ENCODE measurements at places on chromosomes 7 and 10.

DNA sequence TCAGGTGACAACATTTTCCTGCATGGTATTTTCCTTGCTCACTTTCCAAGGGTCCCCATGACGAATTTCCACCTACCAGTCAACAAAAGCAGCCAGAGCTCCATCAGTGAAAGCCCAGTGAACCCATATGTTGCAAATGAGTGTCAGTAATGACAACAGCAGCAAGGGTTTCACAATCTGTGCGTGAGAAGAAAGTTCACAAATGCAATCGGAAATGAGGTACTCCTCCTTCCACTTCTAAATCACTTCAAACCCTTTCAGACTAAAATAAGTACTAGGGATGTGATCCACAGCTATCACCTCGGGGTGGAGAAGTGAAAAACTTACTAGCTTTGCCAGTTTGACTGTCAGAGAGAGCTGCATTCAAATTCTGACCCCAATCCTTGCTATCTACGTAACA is 55.6 kb upstream of the BET1 start:
- DNase-seq: no peak

GRCh38 chr7:32594965-32595490 is 99.7 kb downstream of the AVL9 start:
- DNase-seq: no peak

- no peak for DNase-seq
Observed at GRCh38 chr7:12683678-12684585, 3.5 kb upstream of the ARL4A start.

- DNase-seq: no peak
Observed at GRCh38 chr7:94160719-94161435, 156.7 kb upstream of the BET1 start.

DNA sequence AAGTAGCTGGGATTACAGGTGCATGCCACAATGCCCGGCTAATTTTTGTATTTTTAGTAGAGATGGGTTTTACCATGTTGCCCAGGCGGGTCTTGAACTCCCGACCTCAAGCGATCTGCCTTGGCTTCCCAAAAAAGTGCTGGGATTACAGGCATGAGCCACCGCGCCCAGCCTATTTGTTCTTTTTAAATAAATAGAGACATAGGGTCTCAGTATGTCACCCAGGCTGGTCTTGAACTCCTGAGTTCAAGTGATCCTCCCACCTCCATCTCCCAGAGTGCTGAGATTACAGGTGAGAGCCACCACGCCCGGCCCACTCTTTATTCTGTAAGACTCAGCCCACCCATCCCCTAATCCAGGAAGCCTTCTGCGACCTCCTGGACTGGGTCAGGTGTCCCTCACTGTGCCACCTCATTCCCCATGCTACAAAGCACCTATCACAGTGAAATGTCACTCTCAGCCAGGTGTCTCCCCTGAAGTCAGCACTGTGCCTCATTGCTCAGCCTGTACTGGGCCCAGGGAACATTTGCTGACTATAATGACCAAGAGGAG is 2.8 kb downstream of the TMEM120A start:
- DNase-seq: no peak

- DNase-seq: no peak
Observed at GRCh38 chr10:103872137-103872931, 17.0 kb upstream of the SH3PXD2A start.

- no peak for DNase-seq
Observed at GRCh38 chr7:8035647-8036518, 67.3 kb downstream of the GLCCI1 start.

GRCh38 chr7:117385363-117386109 is 41.8 kb downstream of the ASZ1 start:
- no peak for DNase-seq

GRCh38 chr7:117672453-117672852 is 192.6 kb downstream of the CFTR start:
- no peak for DNase-seq

DNA sequence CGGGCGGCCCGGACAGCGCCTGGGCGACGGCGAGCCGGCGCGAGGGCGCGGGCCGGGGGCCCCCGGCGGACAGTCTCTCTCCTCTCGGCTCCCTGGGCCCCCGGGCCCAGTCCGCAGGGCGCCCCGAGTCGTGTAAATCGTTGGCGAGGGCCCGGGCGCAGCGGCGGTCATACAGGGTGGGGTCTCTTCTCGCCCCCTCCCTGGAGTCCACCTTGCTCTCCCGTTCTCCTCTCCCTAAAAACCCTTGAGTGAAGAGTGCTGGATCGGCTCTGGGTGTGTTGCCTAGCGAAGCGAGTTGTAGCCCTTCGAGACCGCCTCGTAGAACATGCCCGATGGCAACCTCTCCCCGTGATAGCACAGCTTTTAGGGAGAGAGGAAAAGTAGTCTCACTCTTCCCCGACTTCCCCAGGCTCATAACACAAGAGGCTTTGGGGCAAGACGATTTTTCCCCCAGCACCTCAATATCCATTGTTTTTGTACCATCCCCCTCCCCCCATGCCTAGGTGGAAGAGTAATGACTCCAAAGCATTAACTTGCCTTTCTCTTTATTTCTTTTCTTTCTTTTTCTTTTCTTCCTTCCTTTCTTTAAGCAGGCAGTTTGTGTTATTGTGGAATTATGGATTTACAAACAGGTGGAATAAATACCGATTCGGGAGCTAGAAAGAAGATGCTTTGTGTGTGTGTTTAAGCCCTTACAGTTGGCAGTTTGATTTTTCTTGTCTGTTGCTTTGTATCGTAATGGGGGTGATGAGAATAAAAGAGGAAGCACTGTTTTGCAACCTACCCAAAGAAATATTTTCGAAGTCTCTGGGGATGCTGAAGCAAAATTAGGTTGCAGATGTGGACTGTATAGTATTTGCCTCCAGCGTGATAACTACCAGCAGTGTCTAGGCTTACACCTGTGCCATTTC is 822 bp downstream of the SHOC2 start:
- DNase-seq: no peak

DNA sequence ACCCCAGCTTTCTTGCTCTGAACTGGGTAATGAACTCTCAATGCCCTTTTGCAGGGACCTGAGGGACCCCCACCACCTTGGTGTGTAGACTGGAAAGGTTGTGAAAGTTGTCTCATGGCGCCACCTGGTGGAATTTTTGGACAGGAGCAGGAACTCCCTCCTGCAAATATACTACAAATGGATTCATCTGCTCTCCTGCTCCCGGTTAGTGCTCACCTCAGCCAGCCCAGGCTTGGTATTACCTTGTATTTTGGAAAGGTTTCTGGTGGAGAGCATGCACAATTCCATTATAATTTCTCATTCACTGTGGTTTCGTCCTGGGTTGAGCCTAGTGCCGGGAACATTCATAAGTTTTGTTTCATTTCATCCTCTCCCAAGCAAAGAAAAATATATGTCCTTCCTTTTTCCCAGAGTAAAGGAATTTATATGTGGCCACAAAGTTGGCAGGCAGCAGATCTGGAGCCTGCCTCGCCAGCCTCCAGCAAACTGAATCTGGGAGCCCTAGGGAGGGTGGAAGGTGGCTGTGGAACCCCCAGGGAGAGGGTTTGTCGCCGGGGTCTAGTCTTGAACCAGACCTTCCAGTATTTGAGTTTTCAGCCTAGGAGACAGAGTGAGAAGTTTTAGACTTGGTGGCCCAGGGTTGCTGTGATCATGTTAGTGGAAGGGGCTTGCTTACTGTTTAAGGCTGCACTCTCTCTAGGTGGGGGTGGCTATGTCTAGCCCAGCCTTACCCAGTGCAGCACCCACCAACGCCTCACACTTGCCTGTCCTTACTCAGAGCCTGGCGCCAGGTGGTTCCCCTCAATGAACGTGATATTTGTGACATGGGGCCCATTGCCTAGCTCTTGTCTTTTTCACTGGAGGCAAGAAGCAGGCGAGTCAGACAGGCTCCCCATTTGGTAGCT is 9.5 kb downstream of the FAM241B start:
- DNase-seq: no peak

GRCh38 chr7:72309476-72309875 is 102.7 kb downstream of the CALN1 start:
- no peak for DNase-seq

DNA sequence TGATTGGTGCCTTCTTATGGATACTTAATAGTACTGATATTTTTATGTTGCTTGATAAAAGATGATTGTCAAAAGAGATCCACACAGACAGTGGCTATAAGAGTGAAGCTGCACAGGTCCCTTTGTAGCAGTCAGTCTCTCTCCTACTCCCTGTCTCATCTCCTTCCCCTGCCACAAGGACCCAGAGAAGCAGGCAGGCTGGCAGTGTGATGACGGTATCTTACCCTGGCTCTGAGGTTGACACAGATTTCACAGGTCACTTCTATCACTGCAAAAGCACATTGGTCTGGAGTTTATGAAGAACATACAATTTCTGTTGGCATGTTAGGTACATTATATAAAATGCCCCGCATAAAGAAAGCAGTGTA is 64.4 kb upstream of the AHR start:
- DNase-seq: no peak

DNA sequence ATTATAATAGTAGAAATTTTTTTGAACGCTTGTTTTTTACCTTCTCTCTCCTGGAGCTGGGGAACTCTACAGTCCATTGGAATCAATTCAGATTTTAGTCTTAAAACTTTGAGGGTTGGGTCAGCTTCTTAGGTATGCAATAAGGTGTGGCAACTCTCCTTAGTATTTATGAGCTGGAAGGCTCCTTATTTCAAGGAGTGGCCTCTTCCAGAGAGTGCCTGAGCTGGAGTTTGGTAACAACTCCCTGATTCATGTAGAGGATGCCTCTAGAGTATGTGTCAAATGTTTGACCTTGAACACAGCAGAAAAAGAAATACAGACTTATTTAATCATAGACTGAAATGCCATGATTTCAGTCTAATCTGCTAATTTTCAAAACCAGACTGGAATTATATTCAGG is 11.1 kb downstream of the CDK14 start:
- no peak for DNase-seq

DNA sequence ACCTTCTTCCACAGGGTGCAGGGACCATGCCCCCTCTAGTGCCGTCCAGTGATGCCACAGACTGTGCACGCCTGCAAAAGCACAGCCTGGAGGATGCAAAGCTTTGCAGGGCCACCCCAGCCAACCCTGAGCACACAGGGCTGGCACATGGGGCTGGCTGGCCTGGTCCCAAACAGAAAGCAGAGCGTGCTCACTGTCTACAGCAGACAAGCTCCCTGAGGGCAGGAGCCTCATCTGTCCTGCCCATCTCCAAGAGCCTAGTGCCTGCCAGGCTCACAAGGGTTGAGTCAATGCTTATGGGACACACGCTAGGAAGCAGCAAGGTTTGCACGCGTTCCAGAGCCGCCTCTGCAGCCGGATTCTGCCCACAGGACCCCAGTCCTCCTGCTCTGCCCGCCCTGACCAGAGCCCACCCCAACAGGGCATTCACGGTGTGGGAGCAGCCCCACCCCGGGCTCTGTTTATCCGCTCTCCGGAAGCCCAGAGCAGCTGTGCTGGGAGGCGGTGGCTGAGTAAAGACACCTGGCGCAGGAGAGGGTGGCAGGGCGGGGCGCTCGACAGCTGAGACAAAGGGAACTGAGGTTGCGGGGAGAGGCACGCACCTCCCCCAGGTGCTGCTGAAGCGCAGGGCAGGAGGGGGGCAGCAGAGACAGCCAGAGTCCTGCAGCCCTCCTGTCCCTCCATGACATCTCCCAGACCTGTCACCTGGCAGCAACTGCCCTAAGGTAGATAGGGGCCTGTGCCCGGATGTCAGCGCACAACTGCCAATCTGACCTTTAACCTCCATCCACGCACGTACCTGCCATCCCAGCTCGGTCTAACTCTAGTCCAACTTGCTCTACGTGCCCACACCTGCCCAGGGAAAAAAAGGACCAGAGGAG is 4.3 kb downstream of the KCNH2 start:
- no peak for DNase-seq

DNA sequence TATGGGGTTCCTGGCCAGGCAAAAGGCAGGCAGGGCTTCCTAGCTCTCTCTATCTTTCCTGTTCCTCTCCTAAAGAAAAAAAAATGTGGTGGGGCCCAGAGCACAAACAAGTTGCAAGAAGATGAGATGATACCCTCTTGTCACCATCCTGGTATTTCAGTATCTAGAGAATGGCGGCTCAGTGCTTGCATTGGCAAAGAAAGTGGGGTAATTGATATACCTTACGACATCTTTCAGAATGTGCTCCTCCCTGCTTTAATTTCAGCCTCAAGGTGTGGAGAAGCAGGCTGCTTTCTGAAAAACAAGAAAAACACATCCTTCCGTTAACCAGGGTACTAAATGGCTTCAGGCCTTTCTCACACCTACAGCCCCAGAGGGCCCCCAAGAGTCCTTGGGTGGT is 34.5 kb upstream of the CUX1 start:
- DNase-seq: no peak

DNA sequence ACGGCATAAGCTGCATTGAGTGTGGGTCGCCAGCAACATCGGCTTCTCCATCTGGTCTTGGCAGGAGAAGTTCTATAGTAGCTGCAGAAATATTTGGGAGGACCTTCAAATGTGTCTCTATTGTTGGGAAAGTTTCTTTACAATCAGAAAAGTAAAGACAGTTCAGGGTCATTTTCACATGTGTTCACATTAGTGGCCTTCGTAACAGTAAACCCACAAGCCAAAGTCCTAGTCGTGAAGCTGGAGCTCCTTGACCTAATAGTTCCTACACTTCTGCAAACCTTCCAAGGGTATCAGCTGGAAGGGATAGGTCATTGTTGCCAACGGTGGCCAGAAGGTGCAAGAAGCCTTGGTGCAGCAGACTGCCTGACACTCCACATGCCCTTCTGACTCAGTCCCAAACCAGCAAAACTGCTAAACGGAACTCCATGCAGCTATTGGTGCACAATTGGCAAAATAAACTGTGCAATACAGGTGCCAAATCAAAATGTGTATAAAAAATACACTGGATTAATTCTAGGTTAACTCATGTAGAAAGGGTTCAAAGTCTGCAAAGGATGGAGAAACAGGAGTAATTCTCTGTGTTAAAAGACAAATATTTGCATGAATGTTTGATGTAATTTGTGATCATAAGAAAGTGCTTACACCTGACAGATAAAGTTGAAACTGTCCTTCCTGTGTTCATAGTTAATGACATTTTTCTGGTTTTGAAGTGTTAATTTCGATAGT is 102.8 kb upstream of the EGFR start:
- DNase-seq: no peak

All from cortex of kidney (tissue), 1 donor.